Stimulated activated CD4-positive, alpha-beta T cell treated with anti-CD3 and anti-CD28 coated beads, Interleukin-15, amount 100 ng/mL, for 48 hours (primary cell): ENCODE measurements at places on chromosomes 7 and 10.

GRCh38 chr7:2941216-2941859 is 97.2 kb upstream of the GNA12 start:
- no peak for DNase-seq

DNA sequence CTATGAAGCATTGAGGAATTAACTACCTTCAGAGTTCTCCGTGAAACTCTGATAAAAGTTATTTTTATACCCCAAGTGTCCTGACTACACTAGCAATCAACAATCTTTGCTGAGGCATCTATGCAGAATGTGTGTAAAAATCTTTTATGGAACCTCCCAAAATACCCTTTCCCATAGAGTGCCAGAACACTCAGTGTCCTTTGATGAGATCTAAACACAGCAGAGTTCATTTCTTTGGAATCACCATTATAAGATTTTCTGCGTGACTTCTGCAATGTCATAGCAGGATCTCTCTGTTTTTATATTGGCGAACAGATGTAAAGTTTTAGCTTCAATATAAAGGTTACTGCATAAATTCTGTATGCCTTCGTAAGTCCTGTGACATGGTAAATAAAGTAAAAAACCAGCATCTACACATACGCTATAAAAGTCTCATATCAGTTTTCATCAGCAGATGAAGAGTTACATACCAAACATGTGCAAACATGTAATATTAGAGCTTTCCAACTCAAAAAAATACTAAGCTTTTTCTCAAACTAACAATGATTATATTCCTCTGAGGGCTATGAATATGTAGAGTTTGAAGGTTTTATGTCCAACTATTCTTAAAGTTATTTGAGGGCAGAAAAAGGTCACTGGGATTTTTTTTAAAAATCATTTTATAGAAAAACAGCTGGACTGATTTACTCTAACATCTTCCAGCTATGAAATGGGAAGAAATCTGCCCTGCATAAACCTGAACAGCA is 67.2 kb downstream of the SKIDA1 start:
- no peak for DNase-seq

GRCh38 chr7:33698041-33698440 is 207.3 kb upstream of the BMPER start:
- DNase-seq, result no peak

DNA sequence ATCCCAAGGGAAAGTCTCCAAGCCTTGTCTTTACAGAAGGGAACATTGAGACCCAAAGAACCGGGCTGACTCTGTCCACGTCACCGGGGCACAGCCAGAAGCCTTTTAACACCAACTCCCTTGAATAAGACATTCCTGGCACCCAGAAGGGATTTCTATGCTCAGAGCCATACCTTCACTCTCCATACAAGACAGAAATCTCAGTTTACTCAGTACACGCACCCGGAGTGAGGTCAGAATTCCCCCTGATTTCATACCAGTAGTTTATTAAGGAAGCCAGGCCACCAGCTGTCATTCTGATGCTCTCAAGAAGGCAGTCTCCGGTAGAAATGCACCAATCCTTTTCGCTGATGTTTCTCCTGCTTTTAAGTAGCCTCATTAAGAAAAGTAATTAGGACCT is 134.2 kb upstream of the KCNMA1 start:
- no peak for DNase-seq

- no peak for DNase-seq
These were observed 56.4 kb downstream of the CTBP2 start for GRCh38 chr10:125103924-125104323.

- DNase-seq, result no peak
These were observed 51.3 kb upstream of the MAGI2 start for GRCh38 chr7:79504607-79505389.

DNA sequence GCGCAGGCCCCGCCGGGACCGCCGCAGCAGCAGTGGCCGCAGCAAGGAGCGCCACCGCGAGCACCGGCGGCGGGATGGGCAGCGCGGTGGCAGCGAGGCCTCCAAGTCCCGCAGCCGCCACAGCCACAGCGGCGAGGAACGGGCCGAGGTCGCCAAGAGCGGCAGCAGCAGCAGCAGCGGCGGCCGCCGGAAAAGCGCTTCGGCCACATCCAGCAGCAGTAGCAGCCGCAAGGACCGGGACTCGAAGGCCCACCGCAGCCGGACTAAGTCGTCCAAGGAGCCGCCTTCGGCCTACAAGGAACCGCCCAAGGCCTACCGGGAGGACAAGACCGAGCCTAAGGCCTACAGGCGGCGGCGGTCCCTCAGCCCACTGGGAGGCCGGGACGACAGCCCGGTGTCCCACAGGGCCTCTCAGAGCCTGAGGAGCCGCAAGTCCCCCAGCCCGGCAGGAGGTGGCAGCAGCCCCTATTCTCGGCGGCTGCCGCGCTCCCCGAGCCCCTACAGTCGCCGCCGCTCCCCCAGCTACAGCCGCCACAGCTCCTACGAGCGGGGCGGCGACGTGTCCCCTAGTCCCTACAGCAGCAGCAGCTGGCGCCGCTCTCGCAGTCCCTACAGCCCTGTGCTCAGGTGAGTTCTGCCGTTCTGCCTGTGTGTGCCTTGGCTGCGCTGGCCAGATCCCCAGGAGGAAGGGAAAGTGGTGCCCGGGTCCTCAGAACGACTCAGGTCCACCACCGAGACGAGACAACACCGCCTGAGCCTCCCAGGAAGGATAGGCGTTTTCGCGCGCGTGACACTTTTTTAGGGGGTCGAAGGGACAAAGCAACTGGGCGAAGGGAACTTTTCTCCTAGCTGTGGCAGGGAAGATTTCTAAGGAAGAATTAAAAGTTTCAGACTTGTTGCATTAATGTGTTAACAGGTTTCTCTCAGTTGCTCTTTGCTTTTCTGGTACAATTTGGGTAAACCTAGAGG is 1.5 kb downstream of the CDK13 start:
- peak; percentile 54 for DNase-seq

- DNase-seq, result no peak
These were observed 4.4 kb upstream of the SEMA3C start for GRCh38 chr7:80923211-80923612.

DNA sequence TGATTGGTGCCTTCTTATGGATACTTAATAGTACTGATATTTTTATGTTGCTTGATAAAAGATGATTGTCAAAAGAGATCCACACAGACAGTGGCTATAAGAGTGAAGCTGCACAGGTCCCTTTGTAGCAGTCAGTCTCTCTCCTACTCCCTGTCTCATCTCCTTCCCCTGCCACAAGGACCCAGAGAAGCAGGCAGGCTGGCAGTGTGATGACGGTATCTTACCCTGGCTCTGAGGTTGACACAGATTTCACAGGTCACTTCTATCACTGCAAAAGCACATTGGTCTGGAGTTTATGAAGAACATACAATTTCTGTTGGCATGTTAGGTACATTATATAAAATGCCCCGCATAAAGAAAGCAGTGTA is 64.4 kb upstream of the AHR start:
- DNase-seq, result peak; percentile 7

DNA sequence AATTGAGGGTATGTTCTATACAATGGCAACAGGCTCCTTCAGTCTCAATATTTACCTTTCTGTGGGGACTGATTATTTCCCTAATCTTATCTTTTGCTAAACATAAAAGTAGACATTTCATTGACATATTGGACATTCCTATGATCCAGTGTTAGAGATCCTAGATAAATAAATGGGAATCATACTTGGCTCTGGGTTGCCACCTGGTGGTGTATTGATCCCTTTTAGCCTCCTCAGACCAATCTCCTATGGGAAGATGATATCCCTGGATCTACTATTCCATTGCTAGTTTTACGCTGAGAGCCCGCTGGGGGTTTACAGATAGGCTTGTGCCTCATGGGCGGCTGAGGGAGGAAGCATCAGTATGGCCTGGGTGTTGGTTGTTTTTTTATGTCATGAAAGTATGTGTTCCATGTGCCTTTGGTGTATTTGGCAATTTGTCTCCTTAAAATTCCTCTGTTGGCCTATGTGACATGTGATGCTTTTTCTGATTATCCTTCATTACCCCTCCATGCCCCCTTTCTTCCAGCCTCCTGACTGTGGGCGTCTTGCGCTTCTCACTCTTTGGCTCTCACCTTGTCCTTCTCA is 18.8 kb downstream of the CELF2 start:
- no peak for DNase-seq

GRCh38 chr7:924541-925231 is 29.8 kb downstream of the ADAP1 start:
- DNase-seq, result peak; percentile 65

DNA sequence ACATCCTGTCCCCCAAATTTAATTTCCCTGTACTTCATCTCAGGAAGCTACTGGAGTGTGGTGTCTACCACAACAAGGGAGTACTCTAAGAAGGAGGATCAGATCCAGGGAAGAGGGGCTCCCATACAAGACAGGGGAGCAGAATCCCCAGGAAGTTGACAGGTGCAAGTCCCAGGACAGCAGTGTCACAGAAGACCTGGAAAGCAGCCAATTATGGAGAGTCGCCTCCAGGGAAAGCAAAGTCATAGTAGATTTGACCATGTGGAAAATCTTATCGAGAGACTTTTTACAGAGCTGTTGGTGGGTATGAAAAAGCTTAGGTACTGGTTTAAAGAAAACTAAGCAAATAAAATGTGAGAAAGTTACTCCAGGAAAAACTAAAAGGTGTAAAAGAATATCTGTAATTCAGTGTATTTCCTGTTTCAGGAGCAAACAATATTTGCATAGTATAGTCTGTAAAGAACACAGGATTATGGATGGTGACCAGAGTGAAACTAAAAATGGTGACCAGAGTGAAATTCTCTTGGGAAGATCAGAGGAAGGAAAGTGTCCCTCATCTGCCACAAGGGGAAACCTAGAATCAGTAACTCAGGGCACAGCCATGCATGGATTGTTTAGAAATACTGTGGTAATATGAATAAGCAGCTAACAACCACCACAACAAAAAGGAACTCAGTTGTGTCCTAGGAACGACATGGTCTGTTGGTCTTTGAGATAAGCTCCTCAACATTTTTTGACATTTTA is 44.5 kb downstream of the LANCL2 start:
- DNase-seq, result no peak

- no peak for DNase-seq
These were observed 11.9 kb downstream of the ANTXRL start for GRCh38 chr10:46298477-46299285.

- no peak for DNase-seq
These were observed 69.0 kb downstream of the ADD3 start for GRCh38 chr10:110076559-110077318.

DNA sequence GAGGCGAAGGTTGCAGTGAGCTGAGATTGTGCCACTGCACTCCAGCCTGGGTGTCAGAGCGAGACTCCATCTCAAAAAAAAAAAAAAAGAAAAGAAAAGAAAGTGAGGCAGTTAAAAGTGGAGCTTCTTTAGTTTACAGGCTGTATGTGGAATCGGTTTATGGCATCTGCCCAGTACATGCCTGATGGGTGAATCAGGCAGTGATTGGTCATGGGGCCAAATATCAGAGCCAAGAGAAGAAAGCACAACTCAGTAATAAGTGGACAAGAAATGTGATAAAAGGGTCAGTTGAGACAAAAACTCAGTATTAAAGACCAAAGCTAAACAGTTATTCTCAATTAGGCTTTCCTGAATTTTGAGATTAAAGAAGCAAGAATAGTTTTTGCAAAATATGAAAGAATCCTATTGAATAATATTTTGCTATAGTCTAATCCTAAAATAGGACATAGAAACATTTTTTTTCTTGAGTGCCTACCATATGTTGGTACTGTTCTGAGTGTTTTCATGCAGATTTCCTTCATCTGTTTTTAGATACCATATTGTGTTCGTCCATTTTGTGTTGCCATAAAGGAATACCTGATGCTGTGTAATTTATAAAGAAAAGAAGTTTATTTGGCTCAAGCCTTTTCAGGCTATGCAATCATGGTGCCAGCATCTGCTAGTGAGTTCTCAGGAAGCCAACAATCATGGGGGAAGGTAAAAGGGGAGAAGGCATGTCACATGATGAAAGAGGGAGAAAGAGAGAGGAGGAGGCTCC is 14.4 kb downstream of the CDC14C start:
- no peak for DNase-seq

DNA sequence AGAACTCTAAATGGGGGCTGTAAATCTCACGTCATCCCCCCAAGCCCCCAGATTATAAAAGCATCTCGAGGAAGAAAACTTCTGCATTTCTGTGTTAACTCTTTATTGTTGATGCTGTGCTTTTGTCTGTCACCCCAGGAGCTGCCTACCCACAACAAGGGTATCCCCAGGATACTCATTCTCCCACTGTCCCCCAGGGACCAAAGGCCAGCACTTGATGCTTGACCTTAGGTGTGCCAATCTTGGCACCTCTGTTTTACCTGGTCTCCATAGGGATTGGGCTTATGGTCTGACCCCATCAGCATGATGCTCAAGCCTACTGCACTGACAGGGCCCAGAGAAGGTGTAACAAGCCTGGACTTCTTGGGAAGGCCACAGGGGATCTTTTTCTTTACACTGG is 225.9 kb upstream of the AGK start:
- no peak for DNase-seq

DNA sequence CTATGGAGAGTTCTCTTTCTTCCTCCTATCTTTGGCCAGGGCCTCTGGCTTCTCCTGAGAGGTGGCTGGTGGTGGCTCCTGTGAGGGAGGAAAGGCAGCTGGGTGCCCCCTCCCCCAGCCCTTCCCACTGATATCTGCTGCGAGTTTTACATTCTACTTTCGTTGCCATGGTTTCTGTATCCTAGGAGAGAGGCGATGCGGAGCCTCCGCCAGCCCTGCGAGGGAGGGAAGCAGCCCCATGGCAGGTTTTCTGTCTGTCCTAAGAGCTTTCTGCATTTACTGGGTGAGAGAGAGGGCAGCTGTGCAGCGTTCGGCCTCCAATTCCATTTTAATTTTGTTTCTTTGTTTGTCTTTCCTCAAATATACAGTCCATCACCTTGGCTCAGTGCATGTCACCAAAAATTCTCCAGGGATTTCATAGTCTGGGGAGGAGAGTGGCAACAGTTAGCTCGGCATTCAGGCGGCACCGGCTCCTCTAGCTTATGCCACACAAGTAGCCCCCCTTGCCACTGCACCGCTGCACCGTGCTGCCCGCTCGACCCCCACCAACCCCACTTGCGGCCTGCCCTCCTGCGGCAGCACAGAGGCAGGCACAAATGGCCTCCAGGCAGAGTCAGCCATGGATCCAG is 20.4 kb downstream of the DNAJB12 start:
- no peak for DNase-seq

DNA sequence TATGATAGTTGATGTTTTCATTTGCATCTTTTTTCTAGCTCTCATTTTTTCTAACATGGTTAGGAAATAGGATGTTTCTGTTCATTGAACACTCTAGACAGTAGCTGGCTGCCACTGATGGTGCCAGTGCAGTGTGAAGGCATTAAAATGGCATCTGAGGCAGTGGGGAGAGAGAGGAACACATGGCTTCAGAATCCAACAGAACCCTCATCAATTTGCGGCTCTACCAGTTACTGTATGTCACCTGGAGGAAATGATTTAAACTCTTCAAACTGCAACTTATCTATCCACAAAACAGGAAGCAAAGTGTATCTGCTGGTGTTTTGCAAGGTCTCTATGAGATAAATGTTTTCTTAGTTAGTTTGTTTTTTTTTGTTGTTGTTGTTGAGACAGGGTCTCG is 305.2 kb upstream of the PRKCQ start:
- DNase-seq, result no peak

DNA sequence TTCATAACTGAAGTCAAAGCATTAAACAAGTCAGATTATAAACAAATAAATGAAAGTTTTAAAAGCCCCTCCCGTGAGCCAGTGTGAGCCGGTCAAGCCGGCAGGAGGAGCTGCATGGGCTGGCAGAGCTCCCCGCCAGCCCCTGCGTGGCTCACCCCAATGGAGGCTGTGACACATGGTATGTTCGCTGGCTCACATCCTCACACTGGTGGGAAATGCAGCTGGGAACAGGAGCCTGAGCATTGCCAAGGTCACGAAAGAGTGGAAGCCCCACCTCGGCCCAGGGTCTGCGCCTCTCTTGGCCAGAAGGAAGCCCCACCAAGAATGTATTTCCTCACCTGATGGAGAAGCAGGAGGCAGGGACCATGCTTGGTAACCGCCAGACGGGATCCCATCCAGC is 261.7 kb upstream of the TCERG1L start:
- DNase-seq, result no peak
